ENCODE measurements at places on chromosomes 1 and 21.

GRCh38 chr1:3618531-3618880, 6.3 kb upstream of the TPRG1L start:
- DNase-seq, result no peak

DNA sequence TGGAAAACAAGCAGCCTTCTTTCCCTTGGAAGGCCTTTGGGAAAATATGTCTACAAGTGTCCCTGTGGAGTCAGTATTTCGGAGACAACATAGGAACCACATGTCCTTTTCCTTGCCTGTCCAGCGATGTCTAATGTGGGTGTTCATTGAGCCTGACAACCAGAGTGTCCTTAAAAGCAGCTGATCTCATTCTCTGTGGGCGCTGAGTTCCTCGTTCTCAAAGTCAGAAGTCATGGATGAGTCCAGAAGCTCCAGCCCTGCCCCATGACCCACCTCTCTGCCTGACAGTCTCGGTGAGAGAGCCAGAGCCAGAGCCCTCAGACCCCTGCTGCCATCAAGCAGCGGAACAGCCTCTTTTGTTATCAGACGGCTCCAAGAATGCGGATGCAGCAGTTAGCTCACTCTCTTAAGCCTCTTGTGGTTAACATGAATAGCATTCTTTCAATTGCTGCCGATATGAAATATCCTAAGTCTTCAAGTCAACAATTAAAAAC, 329.2 kb downstream of the TGFB2 start:
- DNase-seq, result peak; percentile 43

GRCh38 chr1:39959651-39960333, 4.8 kb downstream of the MFSD2A start:
- no peak for DNase-seq

GRCh38 chr1:225735252-225736149, 42.1 kb upstream of the SRP9 start:
- no peak for DNase-seq

DNA sequence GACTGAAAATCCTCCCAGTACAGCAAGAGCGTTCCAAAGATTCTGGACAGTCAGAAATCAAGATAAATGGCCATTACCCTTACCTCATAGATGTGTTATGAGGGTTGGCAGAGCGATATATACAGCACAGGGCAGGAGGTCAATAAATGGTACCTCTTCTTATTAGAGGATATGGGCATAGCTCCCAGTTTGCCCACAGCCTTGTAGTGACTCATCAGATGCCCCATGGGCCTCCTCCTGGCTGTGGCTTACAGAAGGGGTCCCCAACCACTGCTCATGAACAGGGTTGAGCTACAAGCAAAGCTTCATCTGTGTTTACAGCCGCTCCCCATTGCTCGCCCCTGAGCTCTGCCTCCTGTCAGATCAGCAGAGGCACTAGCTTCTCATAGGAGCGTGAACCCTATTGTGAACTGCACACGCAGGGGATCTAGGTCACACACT, 7.3 kb upstream of the IFNGR2 start:
- DNase-seq, result no peak

GRCh38 chr1:204968135-204968534, 74.9 kb upstream of the CNTN2 start:
- DNase-seq, result no peak

- no peak for DNase-seq
These were observed 301.3 kb downstream of the SIPA1L2 start for GRCh38 chr1:232328486-232329102.

GRCh38 chr1:67683316-67683715, 1.7 kb upstream of the GADD45A start:
- DNase-seq, result no peak

- DNase-seq, result no peak
These were observed 74.3 kb upstream of the COG2 start for GRCh38 chr1:230568008-230568407.

- no peak for DNase-seq
These were observed 6.0 kb upstream of the SMYD3 start for GRCh38 chr1:246513041-246513440.

DNA sequence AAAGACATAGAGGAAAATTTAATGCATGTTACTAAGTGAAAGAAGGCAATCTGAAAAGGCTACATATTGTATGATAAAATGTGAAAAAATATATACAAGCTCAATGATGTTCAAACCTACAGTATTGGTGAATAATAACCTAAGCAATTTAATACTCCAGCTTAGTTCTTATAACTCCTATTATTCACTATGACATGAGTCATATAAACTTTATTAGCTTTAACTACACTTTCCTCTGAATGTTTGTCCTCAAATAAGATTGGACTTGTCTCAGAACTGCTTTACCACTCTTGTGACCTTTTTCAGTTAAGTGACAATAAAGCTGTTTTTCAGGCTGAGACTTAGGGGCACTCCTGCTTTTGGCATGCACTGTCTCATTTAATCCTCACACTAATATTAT, 50.9 kb downstream of the CNST start:
- no peak for DNase-seq

DNA sequence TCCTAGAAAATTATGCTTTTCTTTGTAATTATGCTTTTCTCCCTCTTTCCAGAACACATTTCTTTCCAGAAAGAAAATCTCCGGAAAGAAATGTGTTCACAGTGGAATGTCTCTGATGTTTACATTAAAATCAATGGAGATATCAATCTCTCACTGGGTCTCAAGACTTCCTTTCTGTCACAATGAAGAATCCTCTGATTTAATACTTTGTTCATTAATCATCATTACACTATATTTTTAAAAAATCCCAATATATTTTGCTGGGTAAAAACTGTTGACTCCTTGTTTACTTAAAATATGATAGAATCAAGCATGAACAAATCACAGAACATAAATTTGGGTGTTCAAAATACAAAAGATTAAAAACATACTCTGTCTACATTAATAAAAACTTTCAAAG, 26.3 kb upstream of the TGFBR3 start:
- DNase-seq, result no peak

GRCh38 chr1:98126740-98127139, 205.9 kb upstream of the DPYD start:
- DNase-seq, result no peak

GRCh38 chr1:28328228-28328648, 602 bp upstream of the MED18 start:
- DNase-seq, result no peak

DNA sequence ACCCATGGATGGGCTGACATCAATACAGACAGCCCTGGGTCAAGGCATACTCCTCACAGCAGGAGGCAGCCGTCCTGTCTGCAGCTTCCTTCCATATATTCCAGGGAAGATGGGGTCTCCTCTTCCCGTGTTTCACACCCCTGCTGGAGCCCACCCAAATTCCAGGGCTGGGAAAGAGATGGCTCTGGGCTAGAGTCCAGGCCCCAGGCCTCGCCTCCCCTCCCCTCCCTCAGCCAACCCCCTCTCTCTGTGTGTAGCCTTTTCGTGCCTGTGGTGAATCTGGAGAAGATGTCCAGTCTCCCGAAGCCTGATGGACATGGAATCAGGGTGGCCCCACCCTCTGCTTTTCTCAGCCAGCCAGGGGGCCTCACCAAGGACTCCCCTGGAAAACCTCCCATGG, 3.6 kb downstream of the ATXN7L2 start:
- no peak for DNase-seq

GRCh38 chr1:156654700-156655099, 12.8 kb downstream of the BCAN start:
- no peak for DNase-seq

DNA sequence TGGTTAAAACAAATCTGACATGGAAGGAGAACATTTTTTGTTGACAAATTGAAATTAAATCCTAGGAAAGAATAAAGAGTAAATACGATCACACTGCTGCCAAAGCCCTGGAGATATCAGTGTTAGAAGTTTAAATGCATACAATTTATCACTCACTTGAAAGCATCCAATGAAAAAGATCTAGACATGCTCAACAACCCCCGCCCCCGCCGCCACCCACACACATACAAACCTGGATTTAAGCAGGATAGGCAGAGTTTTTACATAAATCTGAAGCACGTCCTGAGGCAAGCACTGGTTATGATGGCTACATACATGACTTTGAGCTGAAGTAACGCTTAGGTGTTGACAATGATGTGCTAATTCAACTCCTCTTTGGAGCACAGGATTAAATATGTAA, 58.5 kb downstream of the LYST start:
- no peak for DNase-seq

GRCh38 chr1:115138271-115138670, 49.0 kb upstream of the TSPAN2 start:
- no peak for DNase-seq

- DNase-seq, result no peak
These were observed 120.3 kb downstream of the PPIAL4G start for GRCh38 chr1:148362626-148363438.

GRCh38 chr1:50080904-50081586, 27.7 kb upstream of the ELAVL4 start:
- peak; percentile 22 for DNase-seq

- no peak for DNase-seq
These were observed 30.8 kb upstream of the EPS8L3 start for GRCh38 chr1:109794319-109795132.

- no peak for DNase-seq
These were observed 17.6 kb upstream of the CCT8 start for GRCh38 chr21:29091033-29091432.

DNA sequence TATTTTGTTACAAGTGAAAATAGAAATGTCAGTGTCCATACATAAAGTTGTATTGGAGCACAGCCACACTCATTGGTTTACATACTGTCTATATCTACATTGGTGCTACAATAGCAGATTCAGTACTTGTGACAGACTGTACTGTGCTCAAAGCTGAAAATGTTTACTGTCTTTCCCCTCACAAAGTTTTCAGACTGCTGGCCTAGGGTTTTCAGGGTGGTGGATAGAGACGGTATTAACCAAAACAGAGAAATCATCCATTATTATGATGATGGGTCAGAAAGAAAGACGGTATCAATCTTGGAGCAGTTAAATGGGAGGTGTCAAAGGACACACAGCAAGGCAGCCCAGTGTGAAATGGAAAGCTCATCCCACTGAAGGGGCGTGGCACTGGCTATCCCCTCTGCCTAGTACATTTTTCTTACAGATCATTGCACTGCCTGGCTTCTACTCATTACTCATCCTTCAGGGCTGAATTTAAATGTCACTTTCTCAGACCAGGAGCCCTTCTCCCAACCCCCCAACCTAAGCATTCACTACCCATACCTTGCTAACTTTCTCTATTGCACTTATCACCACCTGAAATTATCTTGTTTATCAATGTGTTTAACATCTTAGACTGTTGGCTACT, 10.2 kb downstream of the JAK1 start:
- DNase-seq, result no peak

- DNase-seq, result no peak
These were observed 179.9 kb downstream of the COL24A1 start for GRCh38 chr1:85976516-85977205.

DNA sequence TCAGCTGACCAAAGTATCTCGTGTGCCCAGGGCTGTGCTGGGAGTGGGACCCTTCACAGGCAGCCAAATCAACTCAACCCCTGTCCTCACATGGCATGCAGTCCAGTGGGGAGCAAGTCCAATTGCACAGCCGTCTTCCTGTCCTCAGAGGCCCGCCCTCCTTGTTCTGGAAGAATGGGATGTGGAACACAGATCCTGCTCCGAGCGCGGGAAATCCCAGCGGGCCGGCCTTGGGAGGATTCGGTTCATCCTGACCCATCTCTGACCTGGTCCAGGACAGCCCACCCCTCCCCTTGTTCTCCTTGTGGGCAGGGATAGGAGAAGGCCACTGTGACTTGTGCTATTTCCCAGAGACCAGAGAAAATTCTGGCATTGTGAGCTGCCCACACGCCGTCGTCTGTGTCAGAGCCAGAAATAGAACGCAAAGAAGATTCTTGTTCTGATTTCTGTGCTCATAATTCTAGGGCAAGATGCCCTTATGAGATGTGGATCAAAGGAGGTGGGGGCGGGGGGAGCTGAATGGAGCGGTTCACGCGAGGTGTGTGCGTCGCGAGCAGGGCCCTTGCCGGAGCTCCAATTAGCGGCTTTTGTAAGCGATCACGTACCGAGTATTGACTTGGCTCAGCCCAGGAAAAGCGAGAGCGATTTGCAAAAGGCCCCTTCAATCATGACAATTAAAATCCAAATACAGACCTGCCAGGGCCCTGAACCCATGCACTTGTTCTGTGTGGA, 79.2 kb downstream of the AJAP1 start:
- DNase-seq, result no peak

GRCh38 chr1:216765346-216766300, 42.4 kb upstream of the ESRRG start:
- DNase-seq, result no peak

GRCh38 chr1:115643666-115644065, 1.9 kb downstream of the VANGL1 start:
- DNase-seq, result no peak

DNA sequence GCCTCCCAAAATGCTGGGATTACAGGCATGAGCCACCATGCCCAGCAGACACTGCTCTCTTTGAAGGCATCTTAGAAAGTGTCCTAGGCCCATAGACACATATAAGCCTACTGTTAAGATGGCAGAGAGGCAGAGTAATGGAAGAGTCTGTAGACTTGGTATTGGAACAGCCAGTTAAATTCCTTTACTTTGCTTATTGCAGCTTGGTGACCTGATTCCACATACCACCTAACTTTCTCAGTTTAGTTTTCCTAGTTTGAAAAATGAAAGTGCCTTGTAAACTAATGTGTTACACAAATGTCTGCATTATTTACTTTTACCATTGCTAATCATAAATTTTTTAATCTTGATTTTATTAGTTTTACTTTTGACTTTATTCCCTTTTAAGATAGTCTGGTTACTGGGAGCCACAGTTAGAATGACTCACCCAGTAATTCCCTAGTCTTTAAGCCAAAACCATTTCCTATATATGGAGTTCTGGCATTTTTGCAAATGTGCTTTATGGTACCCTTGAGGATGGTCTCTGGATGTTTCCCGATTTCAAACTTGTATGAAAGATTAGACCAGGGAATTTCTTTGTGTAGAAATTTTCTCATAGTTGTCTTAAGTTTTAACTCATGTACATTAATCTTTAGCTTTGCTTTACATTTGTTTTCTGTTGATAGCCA, 6.4 kb downstream of the SMAP2 start:
- DNase-seq, result no peak

DNA sequence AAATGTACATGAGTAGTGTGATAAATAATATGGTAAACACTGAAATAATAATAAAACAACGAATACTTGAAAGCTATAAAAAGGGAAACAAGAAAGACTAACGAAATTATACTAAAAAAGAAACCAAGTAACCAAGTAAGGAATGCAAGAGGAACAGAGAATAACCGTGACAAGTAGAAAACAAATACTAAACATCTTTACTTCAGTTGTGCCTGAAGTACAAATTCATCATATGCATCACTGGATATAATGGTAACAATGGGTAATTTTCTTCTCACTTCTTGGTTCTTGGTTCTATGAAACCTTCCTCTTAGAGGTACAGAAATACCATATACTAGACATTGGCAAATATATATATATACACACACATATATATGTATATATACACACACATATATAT, 1093.6 kb upstream of the B3GALT2 start:
- DNase-seq, result no peak

DNA sequence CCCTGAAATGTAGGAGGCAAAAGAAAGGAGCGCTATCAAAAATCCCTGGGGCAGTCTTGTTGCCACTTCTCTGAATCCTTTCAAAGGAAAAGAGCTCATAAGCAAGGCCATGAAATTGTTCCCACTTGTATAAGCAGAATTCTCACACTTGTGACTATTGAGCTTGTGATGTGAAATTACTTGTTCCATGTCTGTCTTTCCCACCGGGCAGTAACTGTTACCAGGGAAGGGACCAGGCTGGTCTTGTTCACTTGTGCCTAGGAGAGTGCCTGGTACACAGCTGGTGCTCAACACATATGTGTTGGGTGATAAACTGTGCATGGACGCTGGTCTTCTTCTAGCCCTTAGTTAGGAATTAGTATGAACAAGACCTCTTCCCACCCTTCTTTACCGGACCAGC, 150.6 kb downstream of the CDC7 start:
- no peak for DNase-seq
